ENCODE measurements at places on chromosomes 4 and X. TPM values are rescaled to one million over a fixed set of nuclear protein-coding genes. Genes with fewer than 3 reads are reported as not detected.

Gene GRIPAP1
- 20.2 TPM for polyA plus RNA-seq

Gene NLGN3
- 0.15 TPM for polyA plus RNA-seq

Gene CABS1
- polyA plus RNA-seq = not detected

Gene CSAG2
- polyA plus RNA-seq = not detected

Gene CACNA1F
- polyA plus RNA-seq = 0.04 TPM

Gene TRIM2
- 5.5 TPM for polyA plus RNA-seq

Gene DMRTC1
- not detected for polyA plus RNA-seq

Gene TMPRSS11D
- polyA plus RNA-seq = not detected

Gene NDUFB11
- polyA plus RNA-seq = 128 TPM

Gene SSX4B
- polyA plus RNA-seq = not detected

Gene ETDB
- polyA plus RNA-seq = not detected

Gene GLA
- polyA plus RNA-seq = 16.4 TPM

Gene GLRA3
- not detected for polyA plus RNA-seq

Gene ASB11
- polyA plus RNA-seq = 14.5 TPM

Gene ATP11C
- 1.1 TPM for polyA plus RNA-seq

Gene RGN
- polyA plus RNA-seq = 3.2 TPM

Gene MAP9
- 6.2 TPM for polyA plus RNA-seq

Gene SYTL5
- 0.04 TPM for polyA plus RNA-seq

Gene KIAA0232
- polyA plus RNA-seq = 32.7 TPM

Gene FAT4
- 4.1 TPM for polyA plus RNA-seq

Gene TSPYL2
- polyA plus RNA-seq = 29.7 TPM

Gene ARMCX4
- polyA plus RNA-seq = 4.2 TPM

Gene RTL9
- 1.1 TPM for polyA plus RNA-seq

Gene HSFX4
- 0.07 TPM for polyA plus RNA-seq

Gene UGT2B15
- polyA plus RNA-seq = not detected

Gene EGF
- 1.3 TPM for polyA plus RNA-seq

Gene NEUROG2
- polyA plus RNA-seq = not detected

Gene TCP11X2
- not detected for polyA plus RNA-seq

Gene POU3F4
- polyA plus RNA-seq = not detected

Gene MEPE
- polyA plus RNA-seq = not detected

Gene MAGEB6B
- not detected for polyA plus RNA-seq

Gene GLUD2
- 0.72 TPM for polyA plus RNA-seq

Gene BEND2
- polyA plus RNA-seq = 0.11 TPM

Gene CLDN2
- not detected for polyA plus RNA-seq

Gene SLC4A4
- 3.7 TPM for polyA plus RNA-seq

Gene AMOT
- 1.1 TPM for polyA plus RNA-seq

Gene CD40LG
- not detected for polyA plus RNA-seq

Gene PCDH19
- 0.26 TPM for polyA plus RNA-seq

Gene HDX
- 0.34 TPM for polyA plus RNA-seq

Gene EXOC1L
- polyA plus RNA-seq = not detected

Gene ZCCHC18
- polyA plus RNA-seq = 0.38 TPM

Gene MFAP3L
- 1.9 TPM for polyA plus RNA-seq

Gene GAGE1
- not detected for polyA plus RNA-seq

Gene MAGED2
- 90.9 TPM for polyA plus RNA-seq

Gene GEMIN8
- 14.3 TPM for polyA plus RNA-seq

Gene PGM2
- polyA plus RNA-seq = 3.3 TPM

Gene RNF128
- polyA plus RNA-seq = 0.06 TPM

Gene STATH
- polyA plus RNA-seq = not detected

Gene TBX22
- polyA plus RNA-seq = not detected

Gene MAGEA2
- polyA plus RNA-seq = not detected

Gene ZNF630
- 1.3 TPM for polyA plus RNA-seq

Gene GPR82
- polyA plus RNA-seq = 0.04 TPM

Gene TASL
- 0.18 TPM for polyA plus RNA-seq

Gene MAGEA3
- not detected for polyA plus RNA-seq

Gene BEX4
- polyA plus RNA-seq = 43.6 TPM

Gene DGKK
- not detected for polyA plus RNA-seq

Gene PDGFRA
- polyA plus RNA-seq = 4.3 TPM

Measured in heart left ventricle (tissue), 16 donors.